Small intestine (tissue), 16 donors: ENCODE measurements at places on chromosomes 13 and 19. TPM values are rescaled to one million over a fixed set of nuclear protein-coding genes. Genes with fewer than 3 reads are reported as not detected.

The APOC4 gene
- not detected for polyA plus RNA-seq

- no peak for DNase-seq
These were observed 47.6 kb upstream of the MAP3K10 start for GRCh38 chr19:40143612-40144011.

- DNase-seq = no peak
These were observed 11.9 kb downstream of the EFNB2 start for GRCh38 chr13:106523576-106523975.

DNA sequence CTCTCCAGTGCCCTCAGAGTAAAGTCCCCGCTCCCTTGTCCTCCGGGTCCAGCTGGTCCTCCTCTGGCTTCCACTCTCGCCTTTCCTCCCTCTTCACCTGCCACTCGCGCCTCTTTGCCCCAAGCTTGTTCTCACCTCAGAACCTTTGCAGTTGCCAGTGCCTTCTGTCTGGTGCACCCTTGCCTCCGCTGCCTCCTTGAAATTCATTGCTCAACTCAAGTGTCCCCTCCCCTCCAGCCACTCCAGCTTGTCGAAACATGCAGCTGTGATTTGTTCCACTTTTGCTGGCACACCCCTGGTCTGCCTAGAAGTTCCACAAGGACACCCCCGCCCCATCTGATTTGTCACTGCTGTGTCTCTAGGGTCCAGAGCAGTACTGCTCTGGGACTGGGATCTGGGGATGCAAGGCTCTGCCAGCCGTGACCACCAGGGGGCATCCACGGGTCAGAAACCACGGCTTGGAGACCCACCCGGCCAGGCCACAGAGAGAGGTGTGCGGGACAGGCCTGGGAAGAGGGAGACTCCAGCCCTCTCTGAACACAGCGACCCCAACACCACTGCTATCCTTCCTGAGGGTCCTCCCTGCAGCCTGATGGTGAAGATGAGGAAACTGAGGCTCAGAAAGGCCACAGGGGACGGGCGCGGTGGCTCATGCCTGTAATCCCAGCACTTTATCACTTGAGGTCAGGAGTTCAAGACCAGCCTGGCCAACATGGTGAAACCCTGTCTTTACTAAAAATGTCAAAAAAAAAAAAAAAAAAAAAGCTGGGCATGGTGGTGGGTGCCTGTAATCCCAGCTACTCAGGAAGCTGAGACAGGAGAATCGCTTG lies 49.9 kb downstream of the AP1M1 start:
- peak; percentile 73 for DNase-seq

GRCh38 chr19:49585023-49585422 lies 3.9 kb downstream of the PRRG2 start:
- no peak for DNase-seq

DNA sequence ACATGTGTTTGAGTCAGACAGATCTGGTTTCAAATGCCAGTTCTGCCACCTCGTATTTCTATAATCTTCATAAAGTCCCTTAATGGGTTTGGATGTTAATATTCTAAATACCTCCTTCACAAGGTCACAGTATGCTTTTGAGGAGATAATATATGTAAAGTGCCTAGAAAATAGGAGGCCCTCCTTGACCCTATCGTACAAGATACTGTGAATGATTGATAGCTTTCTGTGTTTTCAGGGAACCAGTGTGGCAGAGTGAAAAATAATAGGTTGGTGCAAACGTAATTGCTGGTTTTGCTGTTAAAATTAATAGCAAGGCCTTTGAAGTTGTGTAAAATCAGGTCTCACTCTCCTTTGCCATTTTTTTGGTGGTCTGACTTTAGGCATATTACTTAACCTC lies 77.5 kb upstream of the SCEL start:
- DNase-seq = no peak

The NLRP9 gene
- polyA plus RNA-seq = 0.01 TPM

GRCh38 chr13:51181786-51182383 lies 40.3 kb upstream of the FAM124A start:
- no peak for DNase-seq

DNA sequence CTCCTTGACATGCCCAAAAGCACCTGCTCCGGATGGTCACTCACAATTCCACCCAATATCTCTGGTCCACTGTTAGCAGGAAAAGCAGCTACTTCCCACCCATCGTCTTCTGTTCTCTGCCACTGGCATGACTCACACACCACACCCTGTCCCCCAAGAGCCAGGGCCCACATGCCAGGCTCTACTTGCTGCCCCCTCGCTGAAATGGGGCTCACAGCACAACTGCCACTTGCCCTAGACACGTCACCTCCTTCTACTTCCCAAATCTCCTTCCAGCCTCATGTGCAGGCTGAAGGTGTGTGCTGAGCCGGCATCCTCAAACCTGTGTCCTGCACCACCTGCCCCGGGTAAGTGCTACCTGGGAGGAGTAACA lies 65.0 kb downstream of the TBC1D4 start:
- peak; percentile 7 for DNase-seq

The ZNF112 gene
- 0.81 TPM for polyA plus RNA-seq
